ENCODE measurements at places on chromosomes 13 and 19. TPM values are rescaled to one million over a fixed set of nuclear protein-coding genes. Genes with fewer than 3 reads are reported as not detected.

The SIGLEC12 gene
- not detected for total RNA-seq

The ZNF616 gene
- 7.7 TPM for total RNA-seq

The SMIM17 gene
- total RNA-seq = not detected

The PLA2G4C gene
- total RNA-seq = 7.9 TPM

The IGFL1 gene
- not detected for total RNA-seq

The JSRP1 gene
- not detected for total RNA-seq

The THAP8 gene
- total RNA-seq = 1.1 TPM

The ELSPBP1 gene
- total RNA-seq = not detected

The OR7D2 gene
- 0.03 TPM for total RNA-seq

The ATP13A1 gene
- total RNA-seq = 147 TPM

The CLIP3 gene
- 1.5 TPM for total RNA-seq

Data from SJSA1 (cell line).